HTR-8/SVneo (cell line): ENCODE measurements at places on chromosomes 12 and 14.

DNA sequence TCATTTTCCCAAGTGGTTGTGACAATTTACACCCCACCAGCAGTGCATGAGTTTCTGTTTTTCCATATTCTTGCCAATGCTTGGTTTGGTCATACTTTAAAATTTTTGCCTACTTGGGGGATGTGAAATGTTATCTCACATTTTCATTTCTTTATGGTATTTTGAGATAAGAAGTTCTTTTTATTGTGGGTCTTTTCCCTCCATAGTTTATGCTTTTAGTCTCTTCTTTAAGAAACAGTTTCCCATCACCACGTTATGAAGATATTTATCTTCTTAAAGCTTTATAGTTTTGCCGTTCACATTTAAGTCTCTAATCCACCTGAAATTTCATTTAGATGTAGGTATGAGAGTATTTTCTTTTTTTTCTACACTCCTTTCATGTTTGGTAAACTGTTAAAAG is 95.7 kb downstream of the PPM1A start:
- no peak for DNase-seq

DNA sequence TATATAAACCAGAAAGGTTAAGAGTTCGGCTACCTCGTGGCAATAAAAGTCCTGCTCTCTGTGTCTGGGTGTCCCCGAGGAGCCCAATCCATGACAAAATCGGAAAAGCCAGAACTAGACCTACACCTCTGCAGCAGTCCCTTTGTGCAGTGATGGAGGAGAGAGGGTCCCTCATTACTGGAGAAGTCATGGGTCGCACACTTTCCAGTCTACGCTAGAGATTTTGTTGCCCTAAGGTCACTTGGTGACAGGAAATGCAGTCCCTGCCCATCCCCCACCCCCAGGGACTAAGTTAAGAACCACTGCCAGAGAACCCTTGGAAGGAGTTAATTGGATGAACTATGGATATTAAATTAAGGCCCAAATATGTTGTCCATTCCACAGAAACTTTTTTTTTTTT is 104.4 kb upstream of the ATF7IP start:
- no peak for DNase-seq

GRCh38 chr14:68800390-68800789 is 7.5 kb upstream of the ZFP36L1 start:
- DNase-seq = no peak

DNA sequence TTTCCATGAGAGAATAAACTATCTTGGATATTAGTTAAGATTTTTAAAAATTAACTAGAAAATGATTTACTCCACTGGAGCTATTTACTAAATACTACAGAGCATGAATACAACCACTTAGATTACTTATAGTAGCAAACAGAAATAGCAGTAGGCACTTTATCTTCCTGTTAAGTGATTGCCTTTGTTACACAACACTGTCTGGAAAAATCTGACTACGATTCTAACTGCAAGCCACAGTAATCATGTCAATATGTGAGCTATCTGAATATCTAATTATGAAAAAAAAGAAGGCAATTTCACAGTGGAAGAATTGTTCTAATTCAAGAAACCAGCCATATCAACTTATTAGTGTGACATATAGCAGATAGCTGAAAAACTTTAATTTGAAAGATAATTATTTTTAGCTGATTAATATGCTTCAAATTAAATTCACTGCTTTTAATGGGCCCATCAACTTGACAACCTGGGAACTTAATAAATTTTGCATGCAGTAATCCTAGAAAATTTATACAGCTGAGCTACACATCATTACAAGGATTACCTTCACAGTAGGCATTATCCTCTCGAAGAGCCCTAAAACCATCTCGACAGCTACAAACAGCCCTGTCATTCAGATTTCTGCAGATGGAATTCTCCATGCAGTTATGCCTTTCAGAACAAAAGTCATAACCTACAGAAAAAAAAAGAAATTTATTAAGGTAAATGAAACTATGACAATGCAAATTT is 172.8 kb downstream of the NELL2 start:
- no peak for DNase-seq

DNA sequence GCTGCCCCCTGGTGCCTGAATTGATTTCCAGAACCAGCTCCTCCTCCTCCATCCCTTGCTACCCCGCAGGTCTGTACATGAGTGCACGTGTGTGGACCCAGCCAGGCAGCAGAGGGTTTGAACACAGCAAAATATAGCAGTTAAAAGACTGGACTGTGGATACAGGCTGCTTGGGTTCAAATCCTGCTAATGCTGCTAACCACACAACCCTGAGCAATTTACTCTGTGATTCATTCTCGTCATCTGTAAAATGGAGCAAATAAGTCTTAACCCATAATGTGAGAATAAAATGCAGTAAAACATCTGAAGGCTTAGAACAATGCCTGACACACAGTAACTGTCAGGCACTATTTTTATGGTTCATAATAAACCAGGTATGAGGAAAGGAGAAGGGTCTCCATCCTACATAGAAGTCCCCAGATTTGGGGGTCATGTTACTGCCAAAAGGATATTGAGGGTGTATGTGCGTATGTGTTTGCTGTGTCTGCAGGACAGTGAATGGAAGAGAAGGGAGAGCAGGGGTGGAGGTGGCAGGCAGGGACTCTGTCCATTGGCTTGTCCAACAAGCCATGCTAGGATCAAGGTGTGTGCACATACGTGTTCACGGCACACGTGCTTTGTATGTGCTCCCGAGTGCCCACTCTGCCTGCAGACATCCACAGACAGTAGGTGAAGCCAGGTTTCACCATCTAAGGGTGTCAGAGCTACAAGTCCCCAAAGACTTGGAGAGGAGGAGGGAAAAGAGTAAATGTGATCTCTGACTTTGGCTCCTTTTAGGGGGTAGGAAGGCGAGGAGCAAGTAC is 1.5 kb upstream of the STAT6 start:
- no peak for DNase-seq

DNA sequence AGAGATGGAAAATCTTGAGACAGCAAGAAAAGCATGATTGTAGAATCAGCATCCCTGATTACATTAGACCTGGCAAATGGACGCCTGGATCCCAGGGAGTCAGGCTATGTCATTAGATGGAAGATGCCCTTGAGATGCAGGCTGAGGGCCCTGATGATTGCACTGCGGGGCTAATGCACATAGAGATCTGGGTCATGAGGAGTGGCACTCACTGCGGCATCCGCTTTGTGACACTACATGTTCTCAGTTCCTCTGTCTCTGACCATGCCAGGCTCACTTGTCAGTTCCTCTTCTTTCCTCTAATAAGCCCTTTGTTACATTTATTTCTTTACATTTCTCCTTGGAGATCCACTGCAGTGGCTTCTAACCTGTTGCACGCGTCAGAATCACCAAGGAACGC is 70.1 kb upstream of the GPATCH2L start:
- DNase-seq = no peak

- no peak for DNase-seq
These were observed 150.6 kb downstream of the BCL11B start for GRCh38 chr14:99121319-99121875.

GRCh38 chr12:93429448-93429847 is 12.3 kb downstream of the UBE2N start:
- DNase-seq = no peak

GRCh38 chr12:82565966-82566365 is 120.7 kb upstream of the TMTC2 start:
- DNase-seq = no peak

DNA sequence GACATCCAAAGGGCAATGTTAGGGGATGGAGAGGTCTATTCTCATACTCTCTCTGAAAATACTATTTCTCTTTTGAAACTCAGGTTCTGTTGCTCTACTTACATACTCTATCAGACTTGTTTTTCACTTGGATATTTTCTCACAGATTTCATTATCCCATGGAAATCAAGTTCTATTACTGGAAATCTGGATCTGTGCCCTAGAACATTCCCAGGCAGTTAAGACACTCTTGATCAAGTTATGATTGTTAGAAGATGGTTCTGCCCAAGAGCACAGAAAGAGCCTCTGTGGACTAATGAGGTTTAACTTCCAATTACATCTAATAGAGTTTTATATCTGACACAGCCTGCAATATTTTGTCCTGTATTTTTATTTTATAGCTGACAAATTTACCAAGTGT is 591.0 kb upstream of the ATP2B1 start:
- no peak for DNase-seq

DNA sequence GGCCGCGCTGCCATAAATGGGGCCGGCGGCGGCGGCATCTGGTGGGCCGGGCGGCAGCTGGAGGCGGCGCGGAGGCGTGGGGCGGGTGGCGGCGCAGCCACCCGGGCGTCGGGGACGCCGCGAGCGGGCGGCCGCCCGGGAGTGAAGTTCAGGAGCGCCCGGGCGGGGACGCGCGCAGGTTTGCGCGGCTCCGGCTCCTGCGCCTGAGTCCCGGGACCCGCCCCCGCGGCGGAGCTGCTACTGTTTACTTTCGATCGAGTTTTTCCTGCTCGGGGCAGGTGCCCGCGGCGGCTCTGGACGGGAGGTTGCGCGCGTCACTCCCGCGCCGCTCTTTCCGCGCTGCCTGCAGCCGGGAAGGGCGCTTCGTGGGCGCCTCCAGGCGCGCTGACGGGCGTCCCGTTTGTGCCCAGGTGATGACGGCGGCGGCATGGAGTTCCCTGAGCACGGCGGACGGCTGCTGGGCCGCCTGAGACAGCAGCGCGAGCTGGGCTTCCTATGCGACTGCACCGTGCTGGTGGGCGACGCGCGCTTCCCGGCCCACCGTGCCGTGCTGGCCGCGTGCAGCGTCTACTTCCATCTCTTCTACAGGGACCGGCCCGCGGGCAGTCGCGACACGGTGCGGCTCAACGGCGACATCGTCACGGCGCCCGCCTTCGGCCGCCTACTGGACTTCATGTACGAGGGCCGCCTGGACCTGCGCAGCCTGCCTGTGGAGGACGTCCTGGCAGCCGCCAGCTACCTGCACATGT is at the start of gene ZBTB42:
Gene ZBTB42, plus strand, starts transcription at position 331 of the 749 bp plus-strand sequence. Its CDS starts 97 bp downstream, at position 428.
- DNase-seq = no peak

DNA sequence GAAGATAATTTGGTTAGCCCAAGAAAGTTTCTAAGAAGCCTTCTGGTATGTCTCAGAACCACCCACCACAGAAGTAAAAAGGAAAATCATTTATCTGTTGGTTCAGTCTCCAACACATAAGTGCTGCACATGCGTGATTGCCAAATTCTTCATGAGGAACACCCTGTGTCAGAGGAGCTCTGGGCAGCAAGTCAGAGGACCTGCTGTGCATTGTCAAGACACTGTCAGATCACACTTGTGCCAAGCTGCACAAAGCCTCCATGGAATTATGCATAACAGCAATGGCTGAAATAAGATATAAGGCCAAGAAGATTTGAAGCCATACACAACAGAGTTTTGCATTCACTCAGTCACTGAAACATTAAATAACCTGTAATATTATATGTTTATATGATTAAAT is 1304.7 kb upstream of the FLRT2 start:
- no peak for DNase-seq

DNA sequence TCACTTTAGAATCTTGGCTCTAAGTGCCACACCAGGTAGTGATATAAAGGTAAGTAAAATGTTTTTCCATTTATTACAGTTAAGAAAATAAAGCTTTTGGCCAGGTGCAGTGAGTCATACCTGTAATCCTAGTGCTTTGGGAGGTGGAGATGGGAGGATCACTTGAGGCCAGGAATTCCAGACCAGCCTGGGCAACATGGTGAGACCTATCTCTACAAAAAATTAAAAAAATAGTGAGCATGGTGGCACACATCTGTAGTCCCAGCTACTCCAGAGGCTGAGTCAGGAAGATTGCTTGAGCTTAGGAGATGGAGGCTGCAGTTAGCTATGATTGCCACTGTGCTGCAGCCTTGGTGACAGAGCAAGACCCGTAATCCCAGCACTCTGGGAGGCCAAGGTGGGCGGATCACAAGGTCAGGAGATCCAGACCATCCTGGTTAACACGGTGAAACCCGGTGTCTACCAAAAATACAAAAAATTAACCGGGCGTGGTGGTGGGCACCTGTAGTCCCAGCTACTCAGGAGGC is 5.0 kb downstream of the FANCM start:
- DNase-seq = no peak

DNA sequence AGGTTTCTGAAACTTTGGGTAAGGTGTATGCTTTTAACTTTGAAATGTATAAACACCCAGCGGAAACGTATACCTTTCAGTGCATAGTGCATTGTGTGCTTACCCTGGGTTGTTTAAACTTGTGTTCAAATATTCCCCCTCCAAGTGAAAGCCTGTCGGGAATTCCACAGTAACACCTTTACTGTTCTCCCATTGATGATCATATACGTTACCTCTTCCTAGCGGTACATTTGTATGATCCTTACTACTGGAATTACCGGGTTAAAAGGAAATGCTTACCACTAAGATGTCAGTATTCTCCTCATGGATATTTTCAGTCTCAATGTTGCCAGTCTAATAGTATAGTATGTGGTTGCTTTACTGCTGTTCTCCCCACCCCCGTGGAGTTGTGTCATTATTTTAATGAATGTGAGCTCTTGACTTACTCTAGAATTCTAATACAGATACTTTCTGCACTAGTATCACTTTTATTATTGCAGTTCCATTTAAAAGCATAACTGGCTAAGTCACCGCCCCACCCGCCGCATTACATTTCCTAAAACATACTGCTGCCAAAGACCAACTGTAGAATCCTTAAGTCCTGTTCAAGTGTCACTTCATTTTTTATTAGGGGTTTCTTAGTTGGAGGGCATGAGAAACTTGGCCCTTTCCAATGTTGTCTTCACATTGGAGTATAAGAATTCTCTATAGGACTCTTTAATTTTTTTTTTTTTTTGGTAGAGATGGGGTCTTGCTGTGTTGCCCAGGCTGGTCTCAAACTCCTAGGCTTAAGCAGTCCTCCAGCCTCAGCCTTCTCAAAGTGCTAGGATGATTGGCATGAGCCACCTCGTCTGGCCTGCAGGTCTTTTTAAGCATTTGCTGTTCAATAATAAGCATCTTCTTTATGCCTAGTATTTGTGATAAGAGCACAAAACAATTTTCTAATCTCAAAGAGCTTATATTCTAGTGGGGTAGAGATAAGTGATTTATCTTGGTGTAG is 24.9 kb downstream of the NUDT4 start:
- no peak for DNase-seq

DNA sequence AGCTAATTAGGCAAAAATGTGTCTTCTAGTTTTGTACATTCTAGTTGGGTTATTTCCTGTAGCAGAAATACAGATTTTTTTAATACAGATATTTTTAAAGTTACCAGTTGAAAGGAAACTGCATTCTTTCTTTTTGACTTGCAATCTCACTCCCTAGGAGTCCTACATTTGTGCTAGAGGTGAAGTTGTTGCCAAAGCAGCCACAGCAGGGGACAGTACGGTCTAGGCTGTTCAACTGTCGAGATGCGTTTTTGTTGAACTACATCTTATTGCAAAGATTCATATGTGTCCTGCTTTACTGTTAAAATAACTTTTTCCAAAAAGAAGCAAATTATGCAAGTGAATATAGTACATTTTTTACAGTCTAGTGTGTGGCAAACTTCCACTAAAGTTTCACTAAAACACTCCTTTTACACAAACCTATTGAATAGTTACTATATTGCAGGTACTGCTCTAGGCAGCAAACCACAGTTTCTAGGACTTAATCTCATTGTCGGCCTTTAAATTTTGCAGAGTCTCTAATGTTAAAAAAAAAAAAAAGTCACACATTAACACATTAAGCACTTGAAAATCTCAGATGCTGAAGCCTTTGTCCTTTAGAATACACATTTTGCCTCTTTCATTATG is 30.2 kb upstream of the SRGAP1 start:
- no peak for DNase-seq

- no peak for DNase-seq
These were observed 20.4 kb downstream of the JDP2 start for GRCh38 chr14:75448209-75448608.

GRCh38 chr12:120136093-120136770 is 19.7 kb upstream of the RAB35 start:
- DNase-seq = no peak
